Stimulated activated CD4-positive, alpha-beta T cell treated with anti-CD3 and anti-CD28 coated beads, Interleukin-4, amount 100 ng/mL, for 1 hour (primary cell): ENCODE measurements at places on chromosomes 1 and 21.

- DNase-seq = no peak
Observed at GRCh38 chr1:168892931-168893330, 163.9 kb upstream of the DPT start.

DNA sequence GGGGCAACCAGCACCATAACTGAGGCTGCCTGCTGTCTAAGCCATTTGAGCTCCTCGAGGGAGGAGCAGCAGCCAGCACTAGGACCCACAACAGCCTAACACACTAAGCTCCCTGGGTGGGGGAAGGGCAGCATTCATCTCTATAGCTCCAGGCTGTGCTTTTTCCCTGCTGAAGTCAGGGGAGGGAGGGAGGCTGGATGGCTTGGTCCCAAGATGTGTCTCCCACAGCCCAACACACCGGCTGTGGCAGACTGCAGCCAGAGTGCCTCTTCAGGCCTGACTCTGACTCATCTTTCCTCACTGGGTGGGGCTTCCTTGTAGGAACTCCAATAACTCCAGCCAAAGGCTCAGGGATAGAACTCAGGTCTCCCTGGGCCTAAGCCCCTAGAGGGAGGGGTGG lies 296.3 kb downstream of the PRDM2 start:
- DNase-seq = no peak

DNA sequence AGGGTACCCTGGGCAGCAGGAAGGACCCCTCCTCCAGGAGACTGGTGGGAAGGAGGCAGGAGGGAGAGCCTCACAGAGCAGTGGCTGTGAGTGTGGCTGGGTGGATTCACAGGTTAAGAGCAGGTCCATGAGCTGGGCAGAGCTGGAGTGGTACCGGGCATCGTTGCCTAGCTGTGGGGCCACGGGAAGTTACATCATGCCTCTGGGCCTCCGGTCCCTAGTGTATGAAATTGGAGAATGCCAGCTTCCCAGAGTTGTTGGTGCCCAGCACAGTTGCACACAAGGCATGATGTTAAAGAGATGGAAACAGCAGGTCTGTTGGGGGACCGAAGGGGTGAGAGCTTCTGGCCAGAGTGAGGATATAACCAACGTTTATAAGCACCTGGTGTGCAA lies 18.5 kb downstream of the FOXO6 start:
- no peak for DNase-seq

GRCh38 chr1:50923564-50923963 lies 36.5 kb downstream of the FAF1 start:
- no peak for DNase-seq

- DNase-seq = no peak
Observed at GRCh38 chr1:246678816-246679793, 45.1 kb upstream of the SCCPDH start.
